ENCODE measurements at places on chromosomes 7 and 10.

DNA sequence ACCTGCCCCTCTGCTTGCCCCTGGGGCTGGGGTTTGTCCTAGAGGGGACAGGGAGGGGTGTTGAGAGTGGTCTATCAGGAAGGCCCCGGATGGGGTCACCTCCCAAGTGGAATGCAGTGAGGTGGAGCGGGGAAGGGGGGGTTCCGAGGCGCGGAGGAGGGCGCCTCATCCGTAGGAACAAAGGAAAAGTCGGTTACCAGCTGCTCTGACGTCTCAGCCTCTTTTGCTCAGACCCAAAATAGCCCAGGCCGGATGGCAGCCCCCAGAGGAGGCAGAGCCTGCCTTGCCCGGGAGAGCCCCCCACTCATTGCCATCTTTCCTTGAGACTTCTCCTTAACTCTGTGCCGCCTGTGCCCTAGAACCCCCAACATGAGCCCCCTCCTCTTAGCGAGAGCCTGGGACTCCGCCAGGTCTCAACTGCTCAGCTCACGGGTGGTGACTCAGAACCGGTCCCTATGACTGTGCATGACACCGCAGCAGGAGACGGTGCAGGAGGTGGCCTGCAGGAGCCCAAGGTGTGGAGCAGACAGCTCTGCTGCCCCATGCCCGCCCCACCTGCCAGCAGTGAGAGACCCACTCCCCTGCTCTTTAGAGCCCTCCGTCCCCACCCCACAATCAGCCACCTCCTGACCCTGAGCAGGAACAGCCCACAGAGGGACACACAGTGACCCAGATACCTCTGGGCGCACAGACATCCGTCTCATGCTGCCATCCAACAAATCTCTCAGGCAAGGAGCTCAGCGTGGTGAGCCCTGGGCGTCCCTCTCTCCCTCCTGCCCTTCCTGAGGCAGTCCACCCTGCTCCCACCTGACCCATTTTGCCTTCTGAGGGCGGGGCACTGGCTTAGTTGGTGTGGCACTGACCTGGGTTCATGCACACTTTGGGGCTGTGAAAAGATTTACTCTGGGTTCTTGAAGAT lies 13.1 kb downstream of the STX1A start:
- DNase-seq = no peak

GRCh38 chr10:102433619-102434046 lies 1.3 kb upstream of the CUEDC2 start:
- no peak for DNase-seq

DNA sequence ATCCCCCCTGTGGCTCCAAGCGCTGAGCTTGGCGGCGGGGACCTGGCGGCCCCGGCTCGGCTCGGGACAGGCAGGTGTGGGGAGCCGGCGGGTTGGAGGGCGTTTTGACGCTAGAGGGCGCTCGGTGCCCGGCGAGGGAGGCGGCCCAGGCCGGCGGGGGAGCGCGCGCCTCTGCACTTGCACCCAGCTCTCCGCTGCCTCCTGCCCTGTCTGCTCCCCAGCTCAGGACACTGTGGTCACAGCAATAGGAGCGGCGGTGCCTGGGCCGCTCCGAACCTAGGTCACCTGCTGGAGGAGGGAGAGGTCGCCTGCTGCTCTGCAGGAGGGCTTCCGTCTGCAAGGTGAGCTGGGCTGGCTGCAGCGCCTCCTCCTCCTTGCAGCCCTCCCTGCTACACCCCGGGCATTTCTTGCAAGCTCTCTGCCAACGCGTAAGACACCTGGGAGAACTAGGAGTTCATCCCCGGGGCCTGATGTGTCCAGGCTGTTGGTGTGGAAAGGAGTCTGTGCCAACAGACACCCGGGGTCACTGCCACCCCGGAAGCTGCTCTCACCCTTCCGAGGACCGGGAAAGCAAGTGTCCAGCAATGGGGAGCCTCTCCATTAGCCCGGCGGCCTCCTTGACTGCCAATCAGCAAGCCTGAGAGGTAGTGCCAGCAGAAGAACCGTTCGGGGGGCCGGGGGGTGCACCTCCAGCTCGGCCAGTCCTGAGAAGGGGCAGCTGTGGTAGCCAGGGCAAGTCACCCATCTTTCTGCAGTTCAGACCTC lies 620.4 kb downstream of the GALNT17 start:
- DNase-seq = no peak

DNA sequence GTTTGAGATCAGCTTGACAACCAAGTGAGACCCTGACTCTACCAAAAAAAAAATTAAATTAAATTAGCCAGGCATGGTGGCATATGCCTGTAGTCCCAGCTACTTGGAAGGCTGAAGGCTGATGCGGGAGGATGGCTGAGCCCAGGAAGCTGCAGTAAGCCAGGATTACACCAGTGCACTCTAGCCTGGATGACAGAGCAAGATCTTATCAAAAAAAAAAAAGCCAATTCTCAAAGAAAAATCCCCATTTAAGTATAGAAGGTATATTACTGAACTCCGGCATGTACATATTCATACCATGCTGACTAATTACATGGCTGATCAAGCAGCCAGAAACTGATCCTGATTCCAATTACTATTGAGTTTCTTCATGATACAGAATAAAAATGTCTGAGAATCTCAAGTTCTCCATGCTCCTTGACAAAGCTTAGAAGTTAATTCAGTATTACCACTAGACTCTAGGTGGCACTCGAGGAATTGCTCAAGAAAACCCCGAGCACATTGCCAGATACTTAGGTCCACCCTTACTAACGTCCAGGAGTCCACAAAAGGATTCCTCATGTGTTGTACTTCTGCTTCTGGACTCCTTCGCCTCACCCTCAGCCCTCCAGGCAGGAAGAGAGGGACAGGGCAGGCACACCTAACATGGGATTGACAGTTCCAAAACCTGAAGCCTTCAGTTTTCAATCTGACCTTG lies 148.9 kb downstream of the PARD3 start:
- no peak for DNase-seq

DNA sequence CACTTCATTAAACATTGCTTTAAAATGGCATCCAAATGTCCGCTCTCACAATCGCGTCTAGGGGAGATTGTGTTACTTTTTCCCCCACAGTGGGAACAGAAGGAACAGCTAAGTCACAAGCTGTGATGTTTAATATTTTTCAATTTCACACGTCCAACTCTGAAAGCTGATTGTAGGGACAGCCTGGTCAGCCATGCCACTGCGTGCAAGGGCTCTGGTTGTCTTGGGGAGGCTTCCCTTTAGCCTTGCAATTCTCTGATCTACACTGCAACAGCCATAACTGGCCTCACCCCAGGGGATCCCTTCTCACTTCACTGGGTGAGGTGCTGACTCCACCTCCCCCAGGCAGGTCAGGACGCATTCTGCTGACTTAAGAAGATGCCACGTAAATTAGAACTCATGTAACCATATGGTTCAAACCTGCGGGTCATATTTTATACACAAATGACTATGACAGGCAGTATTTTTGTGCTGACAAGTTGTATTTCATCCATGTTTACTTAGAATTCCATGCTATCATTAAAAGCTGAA lies 425.2 kb upstream of the NFE2L3 start:
- DNase-seq = no peak

DNA sequence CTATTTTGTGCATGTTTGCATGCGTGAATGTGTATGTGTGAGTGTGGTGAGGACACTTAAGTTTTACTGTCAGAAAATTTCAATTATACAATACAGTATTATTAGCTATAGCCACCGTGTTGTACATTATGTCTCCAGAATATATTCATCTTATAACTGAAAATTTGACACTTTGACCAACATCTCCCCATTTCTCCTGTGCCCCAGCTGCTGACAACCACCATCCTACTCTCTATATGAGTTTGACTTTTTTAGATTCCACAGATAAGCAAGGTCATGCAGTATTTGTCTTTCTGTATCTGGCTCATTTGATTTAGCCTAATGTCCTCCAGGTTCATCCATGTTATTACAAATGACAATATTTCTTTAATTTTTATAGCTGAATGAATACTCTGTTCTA lies 195.0 kb downstream of the GPR37 start:
- DNase-seq = no peak

DNA sequence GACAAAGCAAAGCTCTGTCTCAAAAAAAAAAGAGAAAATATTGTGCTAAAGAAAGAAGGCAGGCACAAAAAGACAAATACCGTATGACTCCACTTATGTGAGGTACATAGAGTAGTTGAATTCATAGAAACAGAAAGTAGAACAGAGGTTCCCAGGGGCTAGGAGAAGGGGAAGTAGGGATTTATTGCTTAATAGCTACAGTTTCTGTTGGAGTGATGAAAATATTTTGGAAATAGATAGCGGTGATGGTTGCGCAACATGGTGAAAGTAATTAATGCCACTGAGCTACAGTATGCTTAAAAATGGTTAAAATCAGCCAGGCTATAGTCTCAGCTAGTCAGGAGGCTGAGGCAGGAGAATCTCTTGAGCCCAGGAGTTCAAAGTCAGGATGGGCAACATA lies 18.5 kb upstream of the NPFFR1 start:
- no peak for DNase-seq

GRCh38 chr7:153943457-153943856 lies 108.7 kb upstream of the DPP6 start:
- DNase-seq = no peak

DNA sequence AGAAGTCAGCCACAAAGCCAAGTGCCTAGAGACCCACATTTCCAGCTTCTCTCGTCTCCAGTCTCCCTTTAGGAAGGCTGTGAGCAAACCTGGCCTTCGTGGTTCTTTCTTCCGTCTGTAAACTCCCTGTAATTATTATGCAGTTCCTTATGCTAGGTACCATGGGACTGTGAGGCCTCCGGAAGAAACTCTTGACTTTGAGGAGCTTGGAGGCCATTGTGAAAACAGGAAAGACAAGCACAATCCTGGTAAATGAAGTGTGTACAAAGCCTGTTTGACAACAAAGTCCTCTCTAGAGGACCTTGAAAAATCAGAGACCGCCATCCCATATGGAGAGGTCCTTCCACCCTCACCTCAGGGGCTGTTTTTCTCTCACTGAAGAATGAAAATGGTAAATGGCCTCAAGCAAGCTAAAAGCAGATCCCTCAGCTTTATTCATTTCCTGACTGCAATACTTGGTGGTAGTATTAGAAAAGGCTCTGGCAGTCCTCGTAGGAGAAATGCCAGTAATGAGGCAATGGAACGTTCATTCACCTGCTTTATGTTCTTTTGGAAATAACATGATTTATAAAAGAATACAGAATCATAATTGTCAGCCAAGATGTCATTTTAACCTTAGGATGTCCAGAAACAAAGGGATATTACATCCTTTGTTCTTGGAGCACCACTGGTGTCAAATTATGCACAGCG lies 926.4 kb downstream of the LRMDA start:
- DNase-seq = no peak

DNA sequence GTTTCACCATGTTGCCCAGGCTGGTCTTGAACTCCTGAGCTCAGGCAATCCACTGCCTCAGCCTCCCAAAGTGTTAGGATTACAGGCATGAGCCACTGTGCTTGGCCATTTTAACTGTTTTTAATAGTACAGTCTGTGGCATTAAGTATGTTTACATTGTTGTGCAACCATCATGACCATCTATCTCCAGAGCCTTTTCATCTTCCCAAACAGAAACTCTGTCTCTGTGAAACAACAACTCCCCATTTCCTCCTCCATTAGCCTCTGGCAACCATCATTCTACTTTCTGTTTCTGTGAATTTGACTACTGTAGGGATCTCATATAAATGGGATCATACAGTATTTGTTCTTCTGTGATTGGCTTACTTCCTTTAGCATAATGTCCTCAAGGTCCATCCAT lies 48.3 kb upstream of the SEPHS1 start:
- no peak for DNase-seq

DNA sequence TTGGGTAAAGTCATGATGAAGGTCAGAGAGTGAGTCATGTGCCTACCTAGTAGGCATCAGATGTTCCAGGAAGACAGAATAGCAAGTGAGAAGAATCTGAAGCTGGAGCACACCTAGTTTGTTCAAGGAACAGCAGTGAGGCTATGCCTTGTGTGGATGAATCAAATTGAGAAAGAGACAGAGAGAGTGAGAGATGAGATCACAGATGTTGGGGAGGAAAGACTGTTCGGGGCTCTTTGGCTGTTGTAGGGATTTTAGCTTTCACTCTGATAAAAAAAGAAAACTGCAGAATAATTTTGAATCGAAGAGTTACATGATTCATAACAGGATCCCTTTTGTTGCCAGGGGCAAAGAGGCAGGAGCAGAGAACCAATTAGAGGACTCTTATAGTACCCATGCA lies 6.3 kb downstream of the LIPF start:
- no peak for DNase-seq

All from CD4-positive, alpha-beta T cell (primary cell).